Right lung (tissue), 10 donors: ENCODE measurements at places on chromosomes 2 and 18. TPM values are rescaled to one million over a fixed set of nuclear protein-coding genes. Genes with fewer than 3 reads are reported as not detected.

DNA sequence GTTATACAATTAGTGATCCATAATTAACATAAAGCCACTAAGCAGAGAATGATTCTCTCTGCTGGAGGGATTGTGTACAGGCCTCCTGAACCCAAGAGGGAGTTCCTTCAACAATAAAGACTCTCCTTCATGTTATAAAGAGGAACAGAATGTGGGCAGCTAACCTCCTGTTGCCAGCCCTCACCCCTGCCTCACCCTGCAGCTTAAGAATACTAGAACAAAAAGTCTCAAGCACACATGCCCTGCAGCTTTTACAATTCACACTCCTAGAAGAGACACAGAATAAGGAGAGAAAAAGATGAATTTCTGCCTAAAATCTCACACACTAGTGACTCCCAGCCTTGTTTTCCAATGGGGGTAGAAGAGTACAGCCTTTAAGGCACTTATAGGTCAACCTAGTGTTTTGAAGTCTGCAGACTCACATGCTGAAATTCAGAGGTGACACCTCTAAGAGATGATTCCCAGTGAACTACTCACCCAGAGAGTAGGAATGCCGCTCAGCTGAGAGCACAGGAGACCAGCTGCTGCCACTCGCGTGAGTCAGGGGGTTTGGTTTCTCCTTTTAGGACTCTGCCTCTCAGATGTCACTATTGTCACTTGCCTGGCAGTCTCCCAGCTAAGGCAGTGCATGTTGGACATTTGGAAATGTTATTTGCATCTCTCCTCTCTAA is 32.5 kb upstream of the IL1RL1 start:
- DNase-seq: no peak

DNA sequence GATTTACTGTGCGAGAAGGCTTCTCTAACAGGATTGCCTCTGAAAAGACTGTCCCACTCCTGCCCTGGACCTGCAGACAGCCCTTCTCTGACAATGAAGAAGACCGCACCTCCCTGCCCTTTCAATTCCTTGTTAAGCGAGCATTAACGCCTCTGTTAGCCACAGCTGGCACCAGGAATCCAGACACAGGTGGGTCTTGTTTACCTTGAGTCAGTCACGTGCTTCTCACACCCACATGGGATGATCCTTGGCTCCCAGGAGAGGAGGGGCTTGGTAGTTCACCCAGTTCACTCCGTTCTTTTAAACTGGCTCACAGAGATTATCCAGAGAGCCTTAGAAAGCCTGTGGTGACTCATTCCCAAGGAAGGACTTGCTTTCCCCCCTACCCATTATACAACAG is 410.5 kb upstream of the MEIS1 start:
- DNase-seq: no peak

DNA sequence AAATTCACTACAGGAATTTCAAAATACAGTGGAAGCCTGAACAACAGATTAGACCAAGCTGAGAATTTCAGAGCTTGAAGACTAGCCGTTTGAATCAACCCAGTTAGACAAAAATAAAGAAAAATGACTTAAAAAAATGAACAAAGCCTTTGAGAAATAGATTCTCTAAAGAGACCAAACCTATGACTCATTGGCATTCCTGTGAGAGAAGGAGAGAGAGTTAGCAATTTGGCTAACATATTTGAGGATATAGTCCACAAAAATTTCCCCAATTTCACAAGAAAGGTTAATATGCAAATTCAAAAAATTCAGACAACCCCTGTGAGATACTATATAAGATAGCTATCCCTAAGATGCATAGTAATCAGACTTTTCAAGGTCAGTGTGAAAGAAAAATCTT is 78.0 kb downstream of the MYO3B start:
- DNase-seq: no peak

DNA sequence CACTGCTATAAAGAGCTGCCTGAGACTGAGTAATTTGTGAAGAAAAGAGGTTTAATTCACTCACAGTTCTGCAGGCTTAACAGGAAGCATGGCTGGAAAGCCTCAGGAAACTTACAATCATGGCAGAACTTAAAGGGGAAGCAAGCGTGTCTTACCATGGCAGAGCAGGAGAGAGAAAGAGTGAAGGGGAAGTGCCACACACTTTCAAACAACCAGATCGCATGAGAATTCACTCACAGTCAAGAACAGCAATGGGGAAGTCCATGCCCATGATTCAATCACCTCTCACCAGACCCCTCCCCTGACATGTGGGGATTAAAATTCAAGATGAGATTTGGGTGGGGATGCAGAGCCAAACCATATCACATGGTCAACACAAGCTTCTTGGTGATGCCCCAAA is 34.7 kb upstream of the CDK5R2 start:
- DNase-seq: no peak

DNA sequence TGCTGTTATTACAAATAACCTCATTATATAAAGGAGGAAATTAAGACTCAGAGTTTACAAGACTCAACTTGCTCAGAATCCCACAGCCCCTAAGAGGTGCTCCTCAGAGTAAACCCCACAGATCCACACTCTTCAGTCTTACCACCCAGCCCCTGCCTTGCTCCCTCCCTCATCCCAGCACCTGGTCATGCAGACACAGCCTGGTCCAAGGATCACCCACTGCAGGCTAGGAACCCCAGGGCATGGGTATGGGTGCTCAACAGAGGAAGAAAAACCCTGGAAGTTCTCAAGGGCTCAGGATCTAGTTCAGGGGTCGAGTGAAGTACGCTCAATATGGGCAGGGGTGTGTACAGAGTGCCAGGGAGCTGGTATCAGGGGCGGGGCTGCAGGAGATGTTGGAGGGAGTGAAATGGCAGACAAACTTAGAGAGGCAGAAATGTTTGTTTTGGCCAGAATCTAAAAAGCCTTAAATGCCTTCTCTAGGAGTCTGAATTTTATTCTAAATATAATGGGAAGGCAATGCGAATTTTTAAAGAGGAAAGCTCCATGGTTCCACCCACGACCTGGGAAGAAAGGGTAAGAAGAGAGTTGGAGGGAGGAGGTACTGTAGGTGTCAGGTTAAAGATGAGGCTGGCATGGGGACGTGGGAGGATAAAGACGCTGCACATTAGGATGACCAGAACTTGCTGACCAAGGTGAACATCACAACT is 79.1 kb upstream of the MGAT4A start:
- no peak for DNase-seq

- peak; percentile 24 for DNase-seq
Measured at GRCh38 chr2:9191041-9191481, 15.6 kb upstream of the ASAP2 start.

GRCh38 chr18:55268151-55268601 is 308.9 kb upstream of the CCDC68 start:
- DNase-seq: no peak

DNA sequence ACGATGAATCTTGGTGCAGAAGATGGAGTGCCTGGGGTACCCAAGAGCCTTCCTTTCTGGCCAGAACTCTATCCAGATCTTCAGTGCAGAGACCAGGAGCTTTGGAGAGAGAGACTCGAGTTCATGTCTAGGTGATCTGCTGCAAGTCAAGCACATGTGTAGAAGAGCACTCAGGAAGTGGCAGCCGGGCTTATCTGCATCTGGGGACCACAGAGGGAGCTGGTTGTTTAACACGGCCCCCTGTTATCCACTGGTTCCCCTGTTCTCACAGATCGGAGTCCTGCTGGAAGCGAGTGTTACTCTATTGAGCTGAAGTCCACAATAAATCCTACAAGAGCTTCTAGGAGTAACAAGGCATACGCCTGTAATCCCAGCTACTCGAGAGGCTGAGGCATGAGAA is 128.3 kb downstream of the ACOXL start:
- no peak for DNase-seq

DNA sequence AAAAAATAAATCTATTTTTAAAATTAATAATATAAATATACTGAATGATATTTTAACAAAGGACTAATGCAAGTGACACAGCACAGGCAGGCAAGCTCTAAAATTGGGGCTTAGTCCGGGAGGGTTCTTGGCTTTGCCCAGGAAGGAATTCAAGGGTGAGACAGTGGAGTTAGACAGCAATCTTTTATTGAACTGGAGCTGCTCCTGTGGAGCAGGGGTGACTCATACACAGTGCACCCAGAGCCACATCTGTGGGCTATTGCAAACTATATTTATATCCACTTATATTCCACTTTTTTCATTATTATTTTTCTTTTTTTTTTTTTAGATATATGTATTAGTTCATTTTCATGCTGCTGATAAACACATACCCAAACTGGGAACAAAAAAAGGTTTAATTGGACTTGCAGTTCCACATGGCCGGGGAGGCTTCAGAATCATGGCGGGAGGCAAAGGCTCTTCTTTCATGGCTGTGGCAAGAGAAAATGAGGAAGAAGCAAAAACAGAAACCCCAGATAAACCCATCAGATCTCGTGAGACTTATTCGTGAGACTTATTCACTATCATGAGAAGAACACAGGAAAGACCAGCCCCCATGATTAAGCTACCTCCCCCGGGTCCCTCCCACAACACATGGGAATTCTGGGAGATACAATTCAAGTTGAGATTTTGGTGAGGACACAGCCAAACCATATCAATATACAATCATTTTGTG is 437.1 kb downstream of the BCL11A start:
- no peak for DNase-seq

DNA sequence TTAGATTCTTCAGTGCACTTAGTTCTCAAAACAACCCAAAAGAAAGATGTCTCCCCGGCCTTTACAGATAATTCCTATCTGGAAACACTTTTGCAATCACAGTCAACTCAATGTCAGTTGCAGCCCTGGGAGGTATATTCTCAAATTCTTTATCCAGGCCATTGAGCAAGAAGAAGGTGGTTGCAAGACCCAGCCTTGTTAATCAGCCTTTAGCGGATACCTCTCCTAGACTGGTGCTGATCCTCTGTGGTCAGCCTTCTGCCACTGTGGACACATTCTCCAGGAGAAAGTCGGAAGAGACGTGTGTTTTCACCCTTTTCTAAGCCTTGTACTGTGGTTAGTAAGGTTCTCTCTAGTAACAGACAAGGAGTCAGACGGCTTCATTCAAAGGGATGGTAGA is 7.8 kb upstream of the FZD7 start:
- no peak for DNase-seq

GRCh38 chr2:203898657-203899056 is 31.1 kb downstream of the CTLA4 start:
- DNase-seq: no peak

GRCh38 chr18:12820506-12820905 is 63.5 kb downstream of the PTPN2 start:
- DNase-seq: peak; percentile 9

- peak; percentile 40 for DNase-seq
Measured at GRCh38 chr2:108927936-108928659, 60.9 kb downstream of the EDAR start.

GRCh38 chr18:61797696-61798590 is 94.9 kb downstream of the RNF152 start:
- no peak for DNase-seq

DNA sequence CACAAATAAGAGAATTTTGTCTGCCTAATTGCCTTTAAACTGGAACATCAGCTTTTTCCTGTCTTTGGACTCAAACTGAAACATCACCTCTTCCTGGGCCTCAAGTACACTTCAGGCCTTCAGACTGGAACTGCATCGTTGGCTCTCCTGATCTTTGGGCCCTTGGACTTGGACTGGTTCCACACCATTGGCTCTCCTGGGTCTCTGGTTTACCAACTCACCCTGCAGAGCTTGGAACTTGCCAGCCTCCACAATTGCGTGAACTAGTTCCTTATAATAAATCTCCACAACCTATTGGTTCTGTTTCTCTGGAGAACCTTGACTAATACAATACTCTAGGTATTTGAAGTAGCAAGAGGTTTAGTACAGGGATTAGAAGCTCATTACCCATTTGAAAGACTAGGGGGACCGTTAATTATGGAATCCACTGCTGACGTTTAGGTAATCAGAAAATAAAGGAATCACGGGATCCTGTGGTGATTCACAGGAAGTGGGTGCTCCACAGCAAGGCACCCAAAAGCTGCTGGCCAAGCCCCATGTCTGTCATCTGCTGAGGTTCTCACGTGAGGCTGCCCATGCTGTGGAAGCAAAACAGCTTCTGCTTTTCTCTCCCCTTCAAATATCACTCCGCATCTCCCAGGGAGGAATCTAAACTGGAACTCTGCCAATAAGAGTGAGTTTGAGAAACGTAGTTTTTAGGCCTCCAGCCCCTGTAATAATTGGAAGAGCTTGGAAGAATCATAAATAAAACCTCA is 20.0 kb upstream of the SGPP2 start:
- DNase-seq: no peak

DNA sequence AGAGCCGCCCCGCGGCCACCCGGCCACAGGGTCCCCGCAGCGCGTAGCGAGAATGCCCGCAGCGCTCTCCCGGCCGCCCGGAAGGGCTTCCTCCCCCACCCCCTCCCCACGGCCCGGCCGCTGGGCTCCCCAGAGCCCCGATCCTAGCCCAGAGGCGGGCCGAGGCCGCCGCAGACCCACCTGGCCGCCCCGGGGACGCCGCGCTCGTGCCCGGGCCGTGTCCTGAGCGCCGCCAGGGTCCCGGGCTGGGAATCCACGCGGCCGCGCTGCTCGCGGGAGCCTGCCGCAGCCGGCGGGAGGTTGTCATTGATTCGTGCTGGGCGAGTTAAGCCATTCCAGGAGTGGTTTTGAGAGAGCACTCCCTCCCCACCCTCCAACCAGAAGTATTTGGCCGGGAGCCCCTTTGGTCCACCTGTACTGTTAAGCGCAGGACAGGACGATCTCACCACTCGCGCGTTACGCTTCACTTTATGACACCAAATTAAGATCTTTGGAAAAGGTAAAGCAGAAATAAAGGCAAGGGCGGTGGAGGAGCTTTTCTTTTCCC is 206.4 kb upstream of the SMAD2 start:
- no peak for DNase-seq

GRCh38 chr2:107584577-107584976 is 242.1 kb upstream of the RGPD4 start:
- no peak for DNase-seq

DNA sequence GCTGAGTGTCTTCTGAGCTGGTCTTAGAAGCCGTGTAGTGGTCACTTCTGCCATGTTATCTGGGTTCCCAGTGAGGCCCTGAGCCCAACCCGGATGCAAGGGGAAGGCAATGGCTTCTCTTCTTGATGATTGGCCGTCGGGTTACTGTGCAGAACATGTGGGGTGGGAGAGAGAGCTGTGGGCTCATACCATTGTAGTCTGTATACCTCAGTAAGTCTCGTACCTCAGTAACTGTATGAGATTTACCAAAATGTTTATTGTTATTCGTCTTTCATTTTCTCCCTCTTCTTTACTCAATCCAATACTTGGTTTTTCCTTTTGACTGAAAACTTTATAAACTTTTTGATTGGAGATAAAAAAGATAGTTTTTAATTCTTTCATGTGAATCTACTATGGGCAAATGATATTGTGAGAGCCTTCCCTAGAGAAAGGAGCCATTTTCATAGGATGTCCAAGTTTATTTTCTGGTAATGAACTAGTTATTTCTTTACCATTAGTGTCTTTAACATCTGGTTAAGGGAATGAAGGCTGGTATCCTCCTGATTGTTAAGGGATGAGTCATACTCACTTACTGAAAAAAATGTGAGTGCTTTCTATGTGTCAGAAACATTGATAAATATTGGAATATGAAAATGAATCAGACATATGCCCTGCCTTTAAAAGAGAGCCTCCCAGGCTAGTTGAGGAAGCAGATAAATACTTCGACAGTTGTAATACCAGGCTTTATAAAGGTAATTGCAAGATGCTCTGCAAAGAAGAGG is 129.9 kb downstream of the PRPF40A start:
- DNase-seq: no peak

- DNase-seq: no peak
Measured at GRCh38 chr2:21420553-21421335, 297.0 kb downstream of the TDRD15 start.

The SLC8A1 gene
- 4.6 TPM for polyA plus RNA-seq

The DCDC2C gene
- 0.25 TPM for polyA plus RNA-seq

The C2orf15 gene
- 8.2 TPM for polyA plus RNA-seq

The MYL1 gene
- 0.30 TPM for polyA plus RNA-seq

The KANSL1L gene
- 50.6 TPM for polyA plus RNA-seq
